Glomerular endothelial cell (primary cell): ENCODE measurements at places on chromosomes 3 and 15. TPM values are rescaled to one million over a fixed set of nuclear protein-coding genes. Genes with fewer than 3 reads are reported as not detected.
A peak's percentile ranks its signal among the peaks of the same experiment; 100 is the strongest.

DNA sequence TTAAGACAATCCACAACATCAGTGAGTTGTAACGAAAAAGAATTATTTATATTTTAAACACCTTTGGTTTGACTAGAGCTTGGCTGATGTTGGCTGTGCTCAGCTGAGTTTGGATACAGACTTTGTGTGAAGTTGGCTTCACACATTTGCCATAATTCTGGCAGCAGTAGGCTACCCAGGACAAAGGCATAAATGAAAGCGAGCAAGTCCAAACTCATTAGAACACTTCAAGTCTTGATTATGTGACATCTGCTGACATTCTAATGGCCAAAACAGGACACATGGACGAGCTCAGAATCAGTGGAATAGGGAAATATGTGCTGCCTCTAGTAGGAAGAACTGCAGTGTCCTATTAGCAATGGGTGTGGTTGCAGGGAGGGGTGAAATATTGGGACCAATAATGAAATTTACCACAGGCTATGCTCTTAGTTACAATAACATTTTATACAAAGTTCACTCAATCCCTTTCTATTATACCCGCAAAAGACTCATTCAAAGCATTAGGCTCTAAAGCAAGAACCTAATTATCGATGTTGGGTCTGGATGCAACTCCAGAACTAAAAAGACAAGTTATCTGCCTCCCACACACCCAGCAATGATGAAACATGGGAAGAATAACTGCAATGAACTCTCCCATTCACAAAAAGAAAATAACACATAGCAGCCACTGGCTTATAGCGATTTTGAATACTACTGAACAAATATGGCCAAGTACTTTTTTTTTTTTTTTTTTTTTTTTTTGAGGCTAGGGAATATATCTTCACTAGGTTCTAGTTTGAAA, 493.9 kb upstream of the RASGRP1 start:
- no peak for DNase-seq

DNA sequence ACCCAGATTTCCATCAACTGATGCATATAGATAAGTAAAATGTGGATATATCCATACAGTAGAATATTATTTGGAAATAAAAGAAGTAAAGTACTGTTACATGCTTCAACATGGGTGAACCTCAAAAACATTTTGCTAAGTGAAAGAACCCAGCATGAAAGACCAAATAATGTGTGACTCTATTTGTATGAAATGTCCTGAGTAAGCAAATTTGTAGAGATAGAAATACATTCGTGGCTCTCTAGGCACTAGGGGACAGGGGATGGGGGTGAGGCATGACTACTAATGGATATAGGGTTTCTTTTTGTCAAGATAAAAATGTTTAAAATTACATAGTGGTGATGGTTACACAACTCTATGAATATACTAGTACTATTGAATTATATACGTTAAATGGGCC, 163.7 kb downstream of the KLHL25 start:
- no peak for DNase-seq

DNA sequence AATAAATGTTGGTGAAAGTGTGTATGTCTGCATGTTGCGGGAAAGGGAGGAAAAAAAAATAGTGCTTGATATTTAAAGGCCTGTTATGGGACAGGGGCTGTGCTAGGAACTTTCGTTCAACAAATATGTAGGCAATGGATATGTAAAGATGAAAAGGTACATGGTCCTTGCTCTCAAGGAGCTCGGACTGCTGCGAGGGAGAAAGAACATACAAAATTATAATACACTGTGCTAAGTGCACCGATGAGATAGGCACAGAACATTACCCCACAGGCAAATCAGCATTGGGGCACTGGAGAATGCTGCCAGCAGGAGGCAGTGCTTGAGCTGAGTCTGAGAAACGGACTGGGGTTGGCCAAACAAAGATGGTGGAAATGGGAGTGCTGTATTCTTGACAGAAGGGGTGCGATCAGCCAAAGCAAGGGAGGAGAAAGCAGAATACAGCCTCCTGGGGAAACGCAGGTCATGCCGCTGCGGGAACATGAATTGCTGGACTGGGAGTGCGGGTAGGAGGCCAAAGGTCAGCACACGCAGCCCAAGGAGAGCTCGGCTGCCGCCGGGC, 649 bp downstream of the C15orf40 start:
- DNase-seq: peak; percentile 66

- no peak for DNase-seq
These were observed 41.8 kb upstream of the SETMAR start for GRCh38 chr3:4261406-4261805.

DNA sequence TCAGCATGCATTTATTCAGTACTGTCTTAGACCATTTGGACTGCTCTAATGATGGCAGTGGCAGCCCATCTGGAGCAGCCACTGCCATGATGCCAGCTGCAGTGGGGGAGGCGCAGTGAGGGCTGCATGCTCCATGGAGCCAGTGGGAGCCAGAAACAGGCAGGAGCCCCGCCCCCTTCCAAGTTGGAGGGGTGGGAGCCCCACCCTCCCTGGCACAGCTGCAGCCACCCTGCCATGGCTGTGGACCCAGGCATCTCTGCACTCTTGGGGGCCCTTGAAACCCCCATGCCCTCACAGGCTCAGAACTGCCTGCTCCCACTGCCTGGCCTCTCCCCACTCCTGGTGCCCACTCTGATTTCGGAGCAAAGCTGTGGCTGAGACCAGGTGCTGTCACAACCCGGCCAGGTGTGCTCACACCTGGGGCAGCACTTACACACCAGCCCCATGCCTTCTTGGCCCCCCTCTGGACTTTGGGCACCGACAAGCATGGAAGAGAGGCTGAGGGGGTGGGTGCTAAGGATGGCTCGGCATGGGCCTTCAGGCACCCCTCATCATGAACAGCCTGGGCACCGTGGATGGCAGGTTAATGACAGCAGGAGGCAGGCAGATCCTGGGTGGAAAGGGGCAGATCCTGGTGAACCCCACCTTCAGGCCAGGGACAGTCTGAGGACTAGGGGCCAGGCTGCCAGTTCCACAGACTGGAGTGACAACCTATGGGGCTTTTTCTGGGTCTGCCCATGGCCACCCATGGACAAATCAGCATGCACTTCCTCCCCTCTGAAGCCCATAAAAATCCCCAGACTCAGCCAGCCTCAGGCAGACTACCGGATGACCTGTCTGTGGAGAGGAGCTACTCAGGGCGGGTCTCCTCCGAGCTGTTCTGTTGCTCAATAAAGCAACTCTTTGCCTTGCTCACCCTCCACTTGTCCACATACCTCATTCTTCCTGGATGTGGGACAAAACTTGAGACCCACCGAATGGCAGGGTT, 18.3 kb downstream of the TBC1D21 start:
- no peak for DNase-seq

DNA sequence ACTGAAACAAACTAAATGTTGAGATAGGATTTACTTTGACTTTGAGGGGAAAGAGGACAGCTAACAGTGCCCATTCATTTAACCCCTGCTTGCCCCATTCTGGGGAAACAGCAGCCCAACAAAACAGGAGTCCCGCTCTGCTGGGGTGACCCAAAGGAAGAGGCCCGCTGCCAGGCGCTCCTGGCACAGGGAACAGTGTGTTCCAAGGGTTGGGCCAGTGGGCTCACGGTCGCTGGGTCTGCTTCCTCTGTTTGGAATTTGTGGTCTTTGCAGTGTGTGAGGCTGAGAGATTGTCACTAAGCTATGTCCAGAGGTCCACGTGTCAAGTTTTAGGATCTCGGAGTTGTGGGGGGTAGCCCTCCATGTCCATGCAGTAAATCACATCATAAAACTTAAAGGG, 250.4 kb upstream of the C2CD4B start:
- DNase-seq: no peak

LDHAL6B gene
- not detected in 2 replicates for total RNA-seq

CD200R1 gene
- not detected in 2 replicates for total RNA-seq

ZNF609 gene
- 27.8 and 40.0 TPM in 2 replicates for total RNA-seq
